ENCODE measurements at places on chromosomes 1 and 21.

DNA sequence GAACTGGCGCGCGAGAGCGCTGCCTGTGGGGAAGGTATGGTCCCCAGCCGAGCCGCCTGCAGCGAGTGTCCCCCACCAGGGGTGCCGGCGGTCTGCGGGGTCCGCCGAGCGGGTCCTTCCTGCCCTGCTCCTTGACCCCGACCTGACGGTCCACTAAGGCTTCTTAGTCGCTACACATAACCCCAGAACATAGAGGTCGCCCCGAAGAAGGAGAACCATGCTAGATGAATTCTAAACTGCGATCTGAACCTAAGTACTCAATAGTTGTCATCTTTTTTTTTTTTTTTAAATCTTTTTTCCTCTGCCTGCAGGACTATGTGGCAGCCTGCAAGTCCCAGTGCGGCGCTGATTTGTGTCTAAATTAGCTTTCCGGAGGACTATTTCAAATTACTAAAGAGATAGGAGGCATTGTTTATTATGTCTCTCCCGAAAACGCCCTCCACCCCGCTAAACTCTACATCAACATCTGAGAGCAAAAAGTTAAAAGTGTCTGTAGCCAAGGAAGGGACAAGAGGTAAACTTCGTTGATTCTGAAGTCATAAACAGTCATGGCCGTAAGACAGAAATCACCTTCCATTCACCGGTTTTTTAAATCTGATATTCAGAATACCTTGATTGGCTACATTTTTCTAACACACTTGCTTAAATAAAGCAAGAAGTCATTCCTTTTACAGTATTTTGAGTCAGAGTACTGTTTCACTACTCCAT is 476 bp downstream of the AXDND1 start:
- DNase-seq, result no peak
- peaks cover 13% of the 10 kb centered on the region for H3K4me1 ChIP-seq
- H3K36me3 ChIP-seq, result no peaks in the 10 kb centered on the region
- peak overlapping the region; percentile 65 for H3K4me3 ChIP-seq

GRCh38 chr1:223216074-223216473 is 73.0 kb upstream of the TLR5 start:
- H3K27ac ChIP-seq, result no peak overlapping the region
- H3K4me1 ChIP-seq, result peaks cover 21% of the 10 kb centered on the region
- no peak overlapping the region for H3K4me3 ChIP-seq
- no peaks in the 10 kb centered on the region for H3K36me3 ChIP-seq

- peak overlapping the region; percentile 32 for H3K4me3 ChIP-seq
- no peaks in the 10 kb centered on the region for H3K27me3 ChIP-seq
- peaks cover 28% of the 10 kb centered on the region for H3K36me3 ChIP-seq
- no peak for DNase-seq
- H3K27ac ChIP-seq, result peak overlapping the region; percentile 40
- H3K4me1 ChIP-seq, result peaks cover 9% of the 10 kb centered on the region
Measured at GRCh38 chr1:150995460-150995859, 11.2 kb downstream of the MINDY1 start.

DNA sequence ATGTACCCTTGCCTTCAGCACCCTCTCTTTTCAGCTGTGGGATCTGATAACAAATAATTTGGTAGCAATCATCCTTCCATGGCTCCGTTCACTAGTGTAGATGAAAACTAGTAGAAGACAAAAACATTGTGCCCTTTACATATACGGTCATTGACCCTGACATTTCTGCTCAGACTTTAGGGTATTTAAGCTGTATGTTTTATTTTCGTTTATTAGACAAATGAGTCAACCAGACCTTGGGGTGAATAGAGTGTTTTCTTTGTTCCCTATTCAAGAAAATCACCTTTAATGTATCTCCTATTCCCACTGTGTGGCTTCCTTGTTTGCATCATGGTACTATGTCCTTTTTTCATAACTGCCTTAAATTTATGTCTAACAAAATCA is 187.3 kb downstream of the VAV3 start:
- no peak overlapping the region for H3K4me3 ChIP-seq
- H3K36me3 ChIP-seq, result no peaks in the 10 kb centered on the region
- H3K27ac ChIP-seq, result no peak overlapping the region

DNA sequence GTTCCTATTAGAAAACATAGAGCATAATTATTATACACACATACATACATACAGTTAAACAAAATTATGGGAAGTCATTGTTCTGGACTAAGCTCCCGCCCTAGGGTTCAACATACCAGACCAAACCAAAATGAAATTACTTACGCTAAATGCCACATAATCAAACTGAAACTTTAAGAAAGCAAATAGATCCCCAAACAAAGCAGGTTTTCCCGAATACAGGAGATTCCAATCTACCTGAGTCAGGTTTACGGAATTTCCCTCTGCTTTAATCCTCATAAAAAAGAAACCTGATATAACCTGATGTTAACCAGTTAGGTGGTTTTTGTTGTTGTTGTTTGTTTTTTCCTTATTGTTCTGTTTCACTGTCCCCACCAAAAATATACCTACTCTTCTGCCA is 1886.9 kb downstream of the NCAM2 start:
- no peaks in the 10 kb centered on the region for H3K27me3 ChIP-seq
- H3K4me3 ChIP-seq, result no peak overlapping the region
- H3K36me3 ChIP-seq, result no peaks in the 10 kb centered on the region

DNA sequence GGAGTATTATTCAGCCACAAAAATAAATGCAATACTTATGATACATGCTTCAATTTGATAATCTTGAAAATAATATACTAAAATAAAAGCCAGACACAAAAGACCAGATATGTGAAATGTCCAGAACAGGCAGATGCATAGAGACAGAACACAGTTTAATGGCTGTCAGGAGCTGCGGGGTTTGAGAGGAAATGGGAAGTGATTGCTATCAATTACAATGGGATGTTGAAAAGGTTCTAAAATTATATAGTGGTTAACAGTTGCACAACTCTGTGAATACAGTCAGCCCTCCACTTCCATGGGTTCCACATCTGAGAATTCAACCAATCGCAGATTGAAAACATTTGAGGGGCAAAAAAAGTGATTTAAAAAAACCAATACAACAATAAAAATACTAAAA is 54.0 kb downstream of the LTN1 start:
- H3K4me1 ChIP-seq, result no peaks in the 10 kb centered on the region
- no peaks in the 10 kb centered on the region for H3K27me3 ChIP-seq
- no peaks in the 10 kb centered on the region for H3K36me3 ChIP-seq

- H3K4me3 ChIP-seq, result no peak overlapping the region
- H3K27ac ChIP-seq, result no peak overlapping the region
- H3K36me3 ChIP-seq, result peaks cover 9% of the 10 kb centered on the region
- no peak for DNase-seq
Measured at GRCh38 chr21:46437096-46437498, 21.6 kb upstream of the DIP2A start.

GRCh38 chr1:30029677-30030076 is 693.7 kb downstream of the MATN1 start:
- H3K4me3 ChIP-seq, result no peak overlapping the region
- no peaks in the 10 kb centered on the region for H3K27me3 ChIP-seq
- no peaks in the 10 kb centered on the region for H3K4me1 ChIP-seq
- H3K36me3 ChIP-seq, result no peaks in the 10 kb centered on the region
- no peak overlapping the region for H3K27ac ChIP-seq
- no peak for DNase-seq

GRCh38 chr1:195664628-195665027 is 943.6 kb downstream of the KCNT2 start:
- peaks cover 16% of the 10 kb centered on the region for H3K4me1 ChIP-seq
- H3K27ac ChIP-seq, result no peak overlapping the region
- H3K4me3 ChIP-seq, result no peak overlapping the region
- H3K36me3 ChIP-seq, result no peaks in the 10 kb centered on the region
- DNase-seq, result no peak

Measured in esophagus squamous epithelium (tissue), 5 donors.